ENCODE measurements at places on chromosomes 7 and 10.
A peak's percentile ranks its signal among the peaks of the same experiment; 100 is the strongest.

DNA sequence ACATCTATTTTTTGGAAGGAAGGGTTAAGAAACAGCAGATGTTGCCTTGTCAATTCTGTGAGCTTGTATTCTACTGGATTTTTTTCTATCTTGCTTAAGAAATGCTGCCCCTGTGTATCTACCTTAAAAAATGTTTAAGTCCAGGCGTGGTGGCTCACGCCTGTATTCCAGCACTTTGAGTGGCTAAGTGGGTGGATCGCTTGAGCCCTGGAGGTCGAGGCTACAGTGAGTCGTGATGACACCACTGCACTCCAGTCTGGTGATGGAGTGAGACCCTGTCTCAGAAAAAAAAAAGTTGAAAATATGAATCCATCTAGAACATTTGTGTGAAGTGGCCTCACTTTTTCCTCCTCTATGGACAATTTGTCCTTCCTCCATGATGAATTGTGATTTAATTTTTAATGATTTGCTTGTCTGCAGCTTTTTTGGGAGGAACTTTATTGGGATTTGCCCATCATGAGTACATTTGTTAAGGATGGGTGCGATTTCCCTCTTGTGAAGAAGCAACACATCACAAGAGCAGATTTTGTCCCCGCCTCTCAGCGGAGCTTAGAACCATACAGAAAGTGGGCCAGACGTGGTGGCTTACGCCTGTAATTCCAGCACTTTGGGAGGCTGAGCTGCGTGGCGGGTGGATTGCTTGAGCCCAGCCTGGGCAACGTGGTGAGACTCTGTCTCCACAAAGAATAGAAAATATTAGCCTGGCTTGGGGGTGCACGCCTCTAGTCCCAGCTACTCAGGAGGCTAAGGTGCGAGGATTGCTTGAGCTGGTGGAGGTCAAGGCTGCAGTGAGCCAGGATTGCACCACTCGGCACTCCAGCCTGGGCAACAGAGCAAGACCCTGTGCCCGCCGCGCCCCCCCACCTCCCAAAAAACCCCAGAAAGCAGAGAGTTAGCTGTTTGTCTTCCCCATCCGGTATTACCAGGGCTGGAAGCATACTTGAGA lies 57.7 kb downstream of the DNAJB6 start:
- no peak for DNase-seq

- no peak for DNase-seq
These were observed 2.0 kb upstream of the PLPP4 start for GRCh38 chr10:120455004-120455403.

DNA sequence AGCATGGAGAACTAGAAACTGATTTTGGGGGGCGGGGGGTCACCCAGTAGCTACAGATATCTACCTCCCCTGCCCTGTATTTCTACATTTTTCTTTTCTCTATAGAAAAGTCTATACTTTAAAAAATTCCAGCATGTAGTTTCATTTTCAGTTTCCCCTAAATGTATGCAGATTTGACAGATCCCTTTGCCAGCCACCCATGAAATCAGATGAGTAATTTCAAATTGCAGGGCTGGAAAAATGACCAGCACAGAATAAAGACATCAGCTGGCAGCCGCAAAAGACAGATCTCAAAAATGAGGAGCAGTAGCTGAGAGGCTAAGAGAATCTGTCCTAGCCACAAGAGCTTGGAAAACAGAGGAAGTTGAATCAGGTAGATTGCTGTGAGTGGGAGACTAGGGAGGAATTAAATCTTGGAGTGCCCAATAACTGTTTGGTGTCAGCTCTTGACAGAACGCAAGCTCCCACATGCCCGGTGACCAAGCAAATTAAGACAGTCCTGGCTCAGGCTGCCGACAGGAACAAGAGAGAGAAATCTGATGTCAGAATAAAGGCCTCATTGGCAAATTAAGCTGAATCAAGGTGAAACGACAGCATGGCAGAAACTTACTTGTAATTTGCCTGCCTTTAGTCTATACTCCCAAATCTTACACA lies 24.5 kb downstream of the ADRB1 start:
- DNase-seq, result no peak

GRCh38 chr10:112510384-112510783 lies 63.4 kb downstream of the VTI1A start:
- DNase-seq, result no peak

GRCh38 chr10:58857251-58857805 lies 319.1 kb upstream of the PHYHIPL start:
- DNase-seq, result no peak

- no peak for DNase-seq
These were observed 423.7 kb downstream of the DPP6 start for GRCh38 chr7:154475864-154476263.

DNA sequence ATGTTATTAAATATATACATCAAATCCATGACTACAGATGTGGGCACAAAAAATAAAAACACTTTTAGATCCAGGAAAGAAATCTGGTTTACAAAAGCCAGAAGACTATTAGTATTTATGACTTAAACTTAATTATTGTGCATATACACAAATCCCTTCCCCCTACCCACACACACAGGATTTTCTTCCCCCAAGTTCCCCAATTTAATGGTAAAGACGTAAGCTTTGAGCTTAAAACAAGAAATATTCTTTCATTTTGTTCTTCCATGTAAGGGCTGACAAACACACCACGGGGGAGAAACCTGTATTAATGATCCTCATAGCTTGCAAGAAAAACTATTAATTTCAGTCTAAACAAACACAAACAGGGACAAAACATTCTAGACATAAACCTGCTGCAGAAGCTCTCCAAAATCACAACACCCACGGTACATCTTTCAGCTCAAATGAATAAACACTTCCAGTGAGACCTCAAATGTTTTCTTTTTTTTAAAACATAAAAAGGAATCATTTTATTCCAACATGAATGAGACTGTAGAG lies 28.5 kb downstream of the OSBPL3 start:
- no peak for DNase-seq

DNA sequence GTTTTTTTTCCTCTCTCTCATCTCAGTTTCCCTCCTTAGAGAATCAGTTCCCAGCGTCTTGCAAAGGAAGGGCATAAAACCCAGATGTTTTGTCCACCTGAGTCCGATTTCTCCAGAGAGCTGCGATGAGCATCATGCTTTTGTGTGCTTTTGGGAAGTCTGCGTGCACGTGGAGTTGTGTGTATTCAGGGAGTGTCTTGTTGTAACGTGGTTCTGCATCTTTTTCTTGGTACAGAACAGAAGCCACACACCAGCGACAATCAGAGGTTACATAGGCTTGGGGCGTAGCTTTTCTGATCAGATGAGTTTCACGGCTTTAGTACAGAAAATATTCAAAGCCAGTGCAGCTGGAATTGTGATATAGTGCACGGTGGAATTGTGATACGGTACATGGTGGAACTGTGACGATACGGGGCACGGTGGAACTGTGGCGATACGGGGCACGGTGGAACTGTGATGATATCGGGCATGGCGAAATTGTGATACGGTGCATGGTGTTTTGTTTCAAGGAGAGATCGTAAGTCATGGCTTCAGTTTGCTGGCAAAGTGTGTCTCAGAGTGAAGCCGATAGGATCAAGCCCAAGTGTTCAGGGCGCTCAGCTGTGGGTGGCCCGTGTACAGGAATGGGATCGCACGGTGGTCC lies 32.8 kb downstream of the FOXK1 start:
- DNase-seq, result no peak

- no peak for DNase-seq
These were observed 106.6 kb downstream of the ADAM22 start for GRCh38 chr7:88040694-88041093.

- no peak for DNase-seq
These were observed 292.8 kb downstream of the PRKG1 start for GRCh38 chr10:51367127-51367526.

DNA sequence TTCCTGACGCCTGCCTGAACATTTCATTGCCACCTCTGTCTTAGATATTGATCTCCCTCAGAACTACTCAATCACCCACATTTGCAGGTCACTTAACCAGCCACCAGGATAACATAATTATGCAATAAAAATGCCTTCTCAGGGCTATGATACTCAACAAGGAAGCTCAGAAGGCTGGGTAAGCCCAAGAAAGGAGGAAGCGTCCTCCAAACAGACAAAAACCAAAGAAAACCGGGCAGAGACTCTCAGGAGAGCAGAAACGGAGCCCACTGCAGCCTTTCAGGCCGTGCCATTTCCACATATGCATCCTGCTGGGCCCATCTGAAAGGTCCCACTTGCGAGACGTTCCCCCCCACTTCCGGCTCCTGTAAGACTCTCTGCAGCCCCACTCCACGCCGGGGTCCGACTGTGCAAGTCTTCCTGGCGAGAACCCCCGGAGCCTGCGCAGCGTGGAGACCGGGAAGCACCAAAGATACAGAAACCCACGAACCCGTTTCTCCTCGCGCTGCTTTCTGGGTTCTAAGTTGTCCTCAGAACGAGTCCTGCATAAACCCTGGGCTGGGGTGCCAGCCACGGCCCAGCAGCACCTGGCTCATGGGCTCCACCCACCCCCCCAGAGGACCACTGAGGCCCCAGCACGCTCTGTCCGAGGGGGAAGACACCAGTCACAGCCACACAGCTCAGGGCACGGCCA lies 83.7 kb downstream of the DIP2C start:
- DNase-seq, result no peak

- no peak for DNase-seq
These were observed 27.8 kb downstream of the RHEB start for GRCh38 chr7:151491859-151492258.

DNA sequence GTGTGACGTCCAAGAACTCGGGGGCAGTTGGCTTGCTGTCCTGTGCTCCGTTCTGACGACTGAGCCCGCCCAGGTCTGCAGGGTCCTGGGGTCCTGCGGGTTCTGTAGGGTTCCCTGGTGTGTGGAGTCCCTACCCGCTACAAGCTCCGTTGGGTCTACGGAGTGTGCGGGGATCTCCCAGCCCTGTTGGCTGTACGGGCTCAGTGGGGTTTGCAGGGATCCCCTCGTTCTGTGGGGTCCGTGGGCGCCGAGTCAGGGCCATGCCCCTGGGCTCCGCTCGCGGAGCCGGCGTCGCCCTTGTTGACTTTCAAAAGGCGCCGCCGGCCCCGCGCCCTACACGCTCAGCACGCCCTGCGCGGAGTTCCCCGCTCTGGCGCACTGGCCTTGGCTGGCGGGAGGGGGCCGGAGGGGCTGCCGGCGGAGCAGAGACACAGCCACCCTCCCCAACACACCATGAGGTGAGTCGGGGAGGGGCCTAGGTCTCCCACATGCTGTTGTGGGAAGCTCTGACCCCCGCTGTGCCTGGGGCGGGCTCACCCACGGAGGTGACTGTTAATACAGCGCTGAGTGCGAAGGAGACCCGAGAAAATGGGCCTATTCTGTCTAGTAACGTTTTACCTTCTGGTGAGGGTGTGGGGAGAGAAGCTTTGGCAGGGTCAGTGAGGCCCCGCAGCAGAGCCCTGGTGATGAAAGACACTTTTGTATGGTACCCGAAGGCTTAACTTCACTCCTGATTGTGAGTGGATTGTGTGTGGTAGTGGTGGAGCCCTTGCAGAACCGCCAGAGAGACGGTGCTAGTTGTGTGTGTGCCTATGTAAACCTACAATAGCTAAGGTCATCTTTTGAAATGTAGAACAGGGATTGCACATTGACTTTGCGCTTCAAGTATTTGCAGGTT lies 8.1 kb downstream of the TASOR2 start:
- DNase-seq, result peak; percentile 60

- DNase-seq, result no peak
These were observed 5.4 kb downstream of the WDR86 start for GRCh38 chr7:151404216-151405011.

DNA sequence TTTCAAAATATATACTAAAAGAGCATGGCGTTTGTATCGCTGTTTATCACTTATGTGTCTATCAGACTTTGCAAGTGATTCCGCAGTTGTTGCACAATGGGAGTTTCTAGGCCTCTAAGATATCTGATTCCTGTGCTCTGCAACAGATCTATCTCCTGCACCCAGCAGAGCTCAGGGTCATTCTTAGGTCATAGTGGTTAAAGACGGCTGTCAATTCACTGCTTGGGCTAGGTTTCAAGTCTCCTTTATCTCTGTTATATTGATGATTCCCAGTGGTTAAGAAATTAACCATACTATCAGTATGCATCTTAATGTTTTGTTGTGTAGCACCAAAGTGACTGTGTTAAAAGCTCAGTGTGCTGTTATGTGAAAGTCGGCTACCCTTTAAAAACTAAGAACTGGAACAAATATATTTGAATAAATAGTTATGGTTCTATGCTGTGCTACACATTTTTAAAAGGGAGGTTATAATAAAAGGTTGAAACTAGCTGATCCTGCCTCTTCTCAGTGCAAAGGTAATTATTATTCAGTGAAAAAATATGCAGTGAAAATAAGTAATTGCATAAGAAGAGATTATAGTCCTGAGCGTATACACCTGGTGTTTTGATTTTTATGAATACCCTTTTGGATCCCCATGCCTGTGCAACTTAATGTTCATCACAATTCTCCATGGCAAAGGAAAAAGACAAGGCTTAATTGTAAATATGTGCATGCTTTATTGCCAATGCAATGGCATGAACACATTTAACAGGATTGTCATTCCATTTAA lies 24.0 kb downstream of the HOXA1 start:
- peak; percentile 53 for DNase-seq

GRCh38 chr10:1166101-1166827 lies 110.1 kb downstream of the WDR37 start:
- DNase-seq, result no peak

DNA sequence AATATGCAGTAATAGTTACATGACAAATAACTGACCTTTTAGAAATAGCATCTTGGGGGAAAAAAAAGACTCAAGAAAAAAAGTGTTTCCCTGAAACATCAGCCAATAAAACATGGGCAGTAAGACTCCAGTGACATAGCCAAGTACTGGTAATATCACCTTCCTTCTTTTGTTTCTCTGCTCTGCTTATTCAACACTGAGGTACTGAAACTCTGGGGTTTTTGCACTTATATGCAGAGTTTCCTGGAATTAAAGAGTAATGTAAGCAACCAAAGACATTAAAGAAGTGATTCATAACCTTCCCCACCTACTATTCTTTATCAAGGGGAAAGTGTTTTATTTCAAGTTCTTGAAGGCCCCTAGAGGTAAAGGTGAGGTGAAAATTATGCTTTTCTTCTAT lies 414.5 kb downstream of the GRM8 start:
- DNase-seq, result no peak

- peak; percentile 20 for DNase-seq
These were observed 687 bp downstream of the EPDR1 start for GRCh38 chr7:37920849-37921805.

GRCh38 chr7:24739306-24739705 lies 18.0 kb downstream of the GSDME start:
- no peak for DNase-seq

- peak; percentile 64 for DNase-seq
These were observed 50.3 kb downstream of the PALD1 start for GRCh38 chr10:70528741-70529362.

- no peak for DNase-seq
These were observed 232.5 kb upstream of the MDFIC start for GRCh38 chr7:114689406-114689805.

DNA sequence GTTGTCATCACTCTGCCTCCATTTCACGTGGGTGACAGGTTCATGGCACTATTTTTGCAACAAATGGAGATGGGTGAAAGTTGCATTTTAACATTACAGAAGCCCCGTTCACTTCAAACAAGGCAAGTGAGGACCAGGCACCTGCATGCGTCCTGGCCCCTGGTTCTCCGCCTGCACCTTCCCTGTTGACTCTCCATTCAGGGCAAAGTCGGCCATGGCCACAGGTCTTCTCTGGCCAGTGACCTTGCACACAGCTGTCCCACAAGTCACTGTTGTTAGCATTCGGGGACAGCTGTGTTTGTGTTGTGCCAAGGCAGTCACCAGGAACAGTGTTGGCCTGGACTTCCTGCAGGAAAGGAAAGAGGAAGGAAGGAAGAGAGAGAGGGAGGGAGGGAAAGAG lies 554.9 kb downstream of the TCERG1L start:
- no peak for DNase-seq
